ENCODE measurements at places on chromosomes 4 and X.

GRCh38 chrX:10769195-10769594 is 148.8 kb upstream of the MID1 start:
- peak; percentile 15 for DNase-seq

- no peak for DNase-seq
Observed at GRCh38 chr4:155675709-155676429, 9.2 kb downstream of the GUCY1A1 start.

DNA sequence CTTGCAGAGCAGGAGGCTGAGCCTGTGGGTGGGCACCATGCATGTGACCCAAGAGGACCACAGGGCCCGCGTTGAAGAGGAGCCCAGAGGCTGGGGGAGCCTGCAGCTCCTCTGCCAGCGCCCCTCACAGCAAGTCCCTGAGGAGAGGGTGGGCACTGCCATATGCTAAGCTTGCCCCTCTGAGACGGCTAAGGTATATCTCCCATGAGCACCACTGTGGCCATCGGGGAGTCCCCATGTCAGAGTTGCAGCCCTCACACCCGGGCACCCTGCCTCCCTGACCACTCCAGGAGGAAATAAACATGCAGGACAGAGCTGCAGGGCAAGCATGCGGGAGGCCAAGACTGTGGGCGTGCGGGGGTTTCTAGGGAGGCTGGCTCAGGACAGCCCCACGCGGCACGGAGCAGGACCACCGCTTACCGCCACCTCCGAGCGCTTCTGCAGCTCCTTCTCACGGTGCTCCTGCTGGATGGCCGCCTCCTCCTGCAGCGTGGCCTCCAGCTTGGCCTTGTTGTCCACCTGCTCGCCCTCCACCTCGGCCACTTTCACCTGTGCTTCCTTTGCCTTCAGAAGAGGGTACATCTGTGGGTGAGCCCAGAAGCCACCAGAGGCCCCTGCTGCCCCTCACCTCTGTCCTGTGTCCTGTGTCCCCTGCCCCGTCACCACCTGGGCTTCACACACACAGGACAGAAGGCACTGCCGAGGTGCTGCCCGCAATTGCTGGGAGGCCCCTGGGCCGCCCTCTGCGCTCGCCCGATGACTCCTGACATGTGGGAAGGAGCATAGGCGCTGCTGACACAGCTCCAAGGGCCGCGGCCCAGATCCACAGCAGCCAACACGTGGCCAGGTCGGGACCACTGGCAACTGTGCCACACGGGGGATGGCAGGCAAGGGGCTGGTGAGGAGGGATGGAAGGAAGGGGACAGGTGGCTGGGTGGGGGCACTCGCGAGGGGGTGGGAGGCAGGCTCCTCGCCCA is 29.8 kb downstream of the FGFR3 start:
- no peak for DNase-seq

DNA sequence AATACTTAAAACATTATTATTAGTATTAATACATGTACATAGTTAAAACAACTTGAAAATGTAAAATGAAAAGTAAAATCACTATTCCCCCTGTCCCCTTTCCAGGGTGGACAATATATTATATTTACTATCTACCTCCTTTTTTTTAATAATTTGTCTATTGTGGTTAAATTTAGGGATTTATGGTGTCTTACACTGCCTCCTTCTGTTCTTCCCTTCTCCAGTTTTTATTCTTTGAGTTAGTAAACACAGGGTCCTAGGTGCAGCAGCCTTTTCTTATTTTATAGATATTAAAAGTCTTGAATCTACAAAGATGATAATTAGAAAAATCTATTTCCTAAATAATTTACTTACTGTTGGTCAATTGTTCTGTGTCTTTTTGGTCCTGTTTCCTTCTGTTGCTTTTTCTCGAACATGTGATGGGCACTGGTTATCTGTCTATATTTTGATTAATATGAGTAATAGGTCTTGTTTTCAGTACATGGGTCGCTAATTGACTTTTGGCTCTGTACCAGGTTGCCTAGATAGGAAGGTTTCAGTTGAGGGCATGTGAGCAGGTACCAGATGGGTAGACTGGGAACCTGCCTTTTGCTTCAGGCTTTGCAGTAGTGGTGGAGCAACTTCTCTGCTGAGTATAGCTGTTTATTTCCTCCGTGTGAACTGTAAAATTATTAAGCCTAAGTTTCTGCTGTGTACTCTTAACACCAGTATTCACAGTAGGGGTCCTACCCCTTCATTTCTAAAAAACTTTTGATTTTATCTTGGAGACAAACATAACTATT is 1.1 kb downstream of the NUDT9 start:
- no peak for DNase-seq

- no peak for DNase-seq
Observed at GRCh38 chr4:114217150-114217817, 237.8 kb upstream of the ARSJ start.
